ENCODE measurements at places on chromosomes 12 and 14.
A peak's percentile ranks its signal among the peaks of the same experiment; 100 is the strongest.

DNA sequence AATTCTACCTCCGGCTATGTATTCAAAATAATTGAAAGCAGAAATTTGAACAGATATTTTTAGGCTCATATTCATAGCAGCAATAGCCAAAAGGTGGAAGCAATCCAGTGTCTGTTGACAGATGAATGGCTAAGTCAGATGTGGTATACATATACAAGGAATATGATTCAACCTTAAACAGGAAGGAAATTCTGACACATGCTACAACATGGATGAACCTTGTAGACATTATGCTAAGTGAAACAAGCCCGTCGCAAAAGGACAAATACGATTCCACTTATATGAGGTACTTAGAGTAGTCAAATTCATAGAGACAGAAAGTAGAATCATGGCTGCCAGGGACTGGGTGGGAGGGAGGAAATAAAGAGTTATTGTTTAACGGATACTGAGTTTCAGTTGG is 331.6 kb downstream of the PCNX1 start:
- no peak for DNase-seq

DNA sequence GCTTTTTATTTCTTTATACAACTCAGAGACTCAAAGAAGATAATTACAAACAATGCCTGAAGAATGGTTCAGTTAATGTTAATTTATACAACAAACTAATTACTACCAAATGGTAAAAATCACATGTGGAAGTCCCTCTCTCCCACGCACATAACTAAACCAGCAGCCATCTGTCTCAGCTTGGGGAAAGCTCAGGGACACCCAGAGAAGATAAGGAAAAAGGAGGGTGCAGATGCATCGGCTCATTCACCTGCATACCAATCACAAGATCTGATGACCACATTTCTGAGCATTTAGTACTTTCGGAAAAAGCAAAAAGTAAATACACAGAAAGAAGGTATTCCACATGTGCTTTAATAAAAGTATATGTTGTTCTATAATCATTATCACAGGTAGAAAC is 136.3 kb downstream of the SOX5 start:
- no peak for DNase-seq

GRCh38 chr12:127516467-127516866 is 750.5 kb upstream of the TMEM132C start:
- peak; percentile 2 for DNase-seq

- no peak for DNase-seq
These were observed 189.8 kb upstream of the SLC16A7 start for GRCh38 chr12:59405992-59406391.

DNA sequence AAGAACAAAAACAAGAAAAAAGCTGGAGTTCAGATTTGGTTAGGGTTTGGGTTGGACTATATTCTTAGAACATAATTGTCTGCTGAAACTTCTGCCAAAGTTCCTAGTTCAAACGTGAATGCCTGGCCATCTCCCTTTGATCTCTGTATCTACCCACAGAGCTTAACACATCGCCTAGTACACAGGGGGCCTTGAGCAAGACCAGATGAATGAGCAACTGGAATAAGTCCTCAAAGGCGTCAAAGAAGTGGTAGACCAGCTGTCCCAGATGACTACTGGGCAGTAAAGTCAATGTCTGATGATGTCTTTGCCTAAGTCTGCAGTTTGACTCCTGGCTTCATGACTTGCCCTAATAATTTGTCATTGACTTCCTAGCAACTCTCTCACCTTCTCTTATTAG is 13.9 kb upstream of the STAB2 start:
- no peak for DNase-seq

- DNase-seq, result no peak
These were observed 20.0 kb downstream of the UTP20 start for GRCh38 chr12:101299931-101300330.

- DNase-seq, result peak; percentile 55
These were observed 115.5 kb downstream of the SLC38A1 start for GRCh38 chr12:46153268-46153872.

GRCh38 chr12:113092607-113093408 is 36.3 kb downstream of the DTX1 start:
- no peak for DNase-seq

- DNase-seq, result no peak
These were observed 239.5 kb downstream of the GXYLT1 start for GRCh38 chr12:41905073-41905758.

DNA sequence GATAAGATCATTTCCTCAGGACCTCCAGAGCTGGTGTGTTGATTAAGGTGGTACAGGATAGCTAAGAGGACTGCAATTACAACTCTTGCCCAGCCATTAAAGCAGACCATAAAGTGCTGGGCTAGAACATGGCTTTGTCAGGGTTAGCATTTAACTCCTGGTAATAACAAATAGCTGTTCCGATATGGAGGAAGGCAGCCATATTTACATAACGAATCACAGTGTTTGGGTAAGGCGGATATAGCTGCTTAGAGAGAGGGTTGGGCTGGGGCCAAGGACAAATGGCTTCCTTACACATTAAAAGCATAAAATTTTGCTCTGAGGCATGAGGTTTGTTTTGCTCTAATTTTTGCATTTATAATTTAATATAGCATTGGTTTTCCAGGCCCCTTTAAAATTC is 297.7 kb upstream of the DDHD1 start:
- peak; percentile 39 for DNase-seq

DNA sequence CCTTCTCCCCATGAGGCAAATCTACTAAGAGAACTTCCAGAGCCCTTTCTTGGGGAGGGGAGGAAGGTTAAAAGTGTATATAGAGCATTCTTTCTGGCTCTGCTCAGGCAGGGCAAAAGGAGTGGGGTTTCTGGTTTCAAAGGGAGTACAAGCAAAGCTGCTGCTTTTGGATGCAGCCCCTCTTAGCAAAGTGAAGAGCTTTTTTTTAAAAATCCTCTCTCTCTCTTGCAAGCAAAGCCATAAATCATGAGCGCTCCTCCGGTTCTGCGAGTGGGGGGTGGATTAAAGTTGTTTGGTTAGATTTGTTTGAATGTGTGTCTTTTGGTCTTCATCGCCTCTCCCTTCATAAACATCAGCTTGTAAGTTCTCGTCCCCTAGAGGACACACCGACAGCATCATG is 546.6 kb upstream of the TBX3 start:
- DNase-seq, result no peak

DNA sequence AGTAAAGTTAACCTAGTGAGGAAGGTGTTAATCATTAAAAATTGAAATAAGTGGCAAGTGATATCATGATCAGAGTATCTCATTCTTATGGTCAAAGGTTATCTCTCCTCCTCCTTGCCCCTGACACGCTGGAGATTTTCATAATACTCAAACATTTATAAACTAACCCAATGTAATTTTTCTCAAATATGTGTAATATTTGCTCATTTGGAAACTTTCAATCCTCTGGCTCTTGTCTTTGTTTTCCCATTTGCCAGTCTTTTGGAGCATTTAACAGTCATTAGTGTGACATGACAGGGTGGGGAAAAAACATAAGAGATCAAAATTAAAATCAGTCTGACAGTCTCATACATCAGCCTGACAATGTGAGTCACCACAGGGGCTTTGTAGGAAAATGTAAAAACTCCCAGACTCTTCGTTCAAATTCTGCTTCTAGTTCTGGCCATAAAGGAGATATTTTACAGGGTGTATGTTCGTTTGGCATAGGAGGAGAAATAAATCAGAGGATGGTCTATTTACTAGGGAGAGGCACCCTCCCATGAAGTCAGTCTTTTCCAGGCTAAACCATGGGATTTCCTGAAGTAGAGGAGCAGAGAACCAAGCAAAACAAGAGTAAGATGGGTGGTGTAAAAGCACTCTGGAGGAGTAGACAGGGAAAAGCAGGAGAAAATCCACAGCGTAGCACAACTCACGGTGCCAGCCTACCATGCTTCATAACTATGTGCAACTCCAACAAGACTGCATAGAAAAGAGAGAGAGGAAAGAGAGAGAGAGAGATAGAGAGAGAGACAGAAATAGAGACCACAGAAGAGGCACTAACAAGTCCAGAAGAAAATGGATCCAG is 369.2 kb upstream of the PDE3A start:
- no peak for DNase-seq

GRCh38 chr12:1716911-1717310 is 26.0 kb downstream of the ADIPOR2 start:
- no peak for DNase-seq
